ENCODE measurements at places on chromosomes 4 and X.

DNA sequence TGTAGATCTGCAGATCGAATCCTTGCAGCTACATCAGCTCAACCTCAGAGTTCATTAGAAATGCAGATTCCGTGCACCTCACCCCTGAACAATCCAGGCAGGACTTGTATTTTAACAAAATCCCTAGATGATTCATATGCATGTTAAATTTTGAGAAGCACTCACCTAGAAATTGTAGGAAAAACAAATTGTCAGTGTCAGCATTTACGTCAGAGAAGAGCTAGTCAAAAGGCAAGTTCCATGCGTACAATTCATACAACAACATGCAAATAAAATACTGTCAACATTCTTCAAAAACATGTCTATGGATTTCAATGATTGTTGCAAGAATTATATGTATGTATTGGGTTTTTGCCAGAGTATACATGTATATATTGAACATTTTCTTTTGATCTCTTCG is 504.5 kb downstream of the NLGN4X start:
- no peak for DNase-seq

GRCh38 chr4:122658377-122658776 is 37.5 kb upstream of the IL21 start:
- DNase-seq = no peak

GRCh38 chr4:149426461-149426860 is 389.2 kb downstream of the IQCM start:
- no peak for DNase-seq

GRCh38 chrX:68830419-68831404 is 1.9 kb downstream of the EFNB1 start:
- no peak for DNase-seq

DNA sequence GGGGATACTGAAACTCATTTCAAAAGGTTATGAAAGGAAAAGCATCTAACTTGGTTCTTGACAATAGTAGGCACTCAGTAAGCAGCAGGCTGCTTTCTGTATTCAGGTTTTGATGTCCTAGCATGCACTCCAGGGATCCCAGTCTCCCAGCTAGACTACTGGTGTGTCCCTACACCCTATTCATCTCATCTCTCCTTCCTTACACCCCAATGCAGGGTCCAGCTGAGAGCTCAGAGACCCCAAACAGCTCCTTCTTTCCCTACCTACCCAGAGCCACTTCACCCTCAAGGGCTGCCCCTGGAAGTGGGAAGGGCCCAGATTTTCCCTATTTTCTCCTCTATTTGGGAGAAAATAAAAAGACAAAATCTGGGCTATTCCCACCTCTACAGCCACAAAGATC is 1.6 kb upstream of the EFNB1 start:
- DNase-seq = no peak

GRCh38 chr4:113444386-113444785 is 317.2 kb downstream of the CAMK2D start:
- DNase-seq = no peak

GRCh38 chr4:134132086-134132783 is 69.4 kb downstream of the PABPC4L start:
- DNase-seq = no peak

DNA sequence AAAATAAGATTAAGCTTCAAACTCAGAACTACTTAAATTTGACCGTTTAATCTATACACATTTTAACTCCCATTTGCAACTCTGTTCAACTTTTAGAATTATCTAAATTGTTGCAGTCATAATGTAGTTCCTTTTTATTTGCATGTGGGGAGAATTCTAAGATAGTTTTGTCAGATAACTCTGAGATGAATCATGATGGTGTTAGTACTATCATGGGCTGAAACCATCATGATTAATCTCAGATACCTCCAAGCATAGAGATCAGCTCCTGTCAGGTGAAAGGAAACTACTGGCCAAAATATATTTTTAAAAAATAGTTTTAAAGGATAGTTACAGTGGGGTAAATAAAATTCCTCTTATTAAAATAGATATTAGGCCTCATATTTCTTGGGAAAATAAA is 39.0 kb downstream of the FBXO8 start:
- no peak for DNase-seq

- no peak for DNase-seq
These were observed 164.2 kb upstream of the GPR101 start for GRCh38 chrX:137198040-137198439.

DNA sequence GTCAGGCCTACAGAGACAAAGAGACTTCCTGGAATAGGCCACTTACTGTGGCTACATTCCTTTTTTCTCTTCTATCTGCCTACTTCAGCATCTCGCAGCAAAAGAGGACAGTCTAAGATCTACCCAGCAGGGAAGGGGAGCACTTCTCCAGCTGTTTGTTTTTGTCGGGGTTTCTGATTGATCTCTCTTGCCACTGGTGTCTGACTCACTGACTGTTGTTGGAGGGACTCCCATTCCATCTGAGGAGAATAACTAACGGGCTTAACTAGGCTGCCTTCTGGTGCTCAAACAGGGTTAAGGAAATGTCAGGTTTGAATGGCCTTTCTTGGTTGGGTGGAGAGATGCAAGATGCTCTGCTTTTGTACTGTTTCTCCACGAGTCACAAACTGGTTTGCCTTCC is 100.2 kb upstream of the TMEM164 start:
- no peak for DNase-seq

DNA sequence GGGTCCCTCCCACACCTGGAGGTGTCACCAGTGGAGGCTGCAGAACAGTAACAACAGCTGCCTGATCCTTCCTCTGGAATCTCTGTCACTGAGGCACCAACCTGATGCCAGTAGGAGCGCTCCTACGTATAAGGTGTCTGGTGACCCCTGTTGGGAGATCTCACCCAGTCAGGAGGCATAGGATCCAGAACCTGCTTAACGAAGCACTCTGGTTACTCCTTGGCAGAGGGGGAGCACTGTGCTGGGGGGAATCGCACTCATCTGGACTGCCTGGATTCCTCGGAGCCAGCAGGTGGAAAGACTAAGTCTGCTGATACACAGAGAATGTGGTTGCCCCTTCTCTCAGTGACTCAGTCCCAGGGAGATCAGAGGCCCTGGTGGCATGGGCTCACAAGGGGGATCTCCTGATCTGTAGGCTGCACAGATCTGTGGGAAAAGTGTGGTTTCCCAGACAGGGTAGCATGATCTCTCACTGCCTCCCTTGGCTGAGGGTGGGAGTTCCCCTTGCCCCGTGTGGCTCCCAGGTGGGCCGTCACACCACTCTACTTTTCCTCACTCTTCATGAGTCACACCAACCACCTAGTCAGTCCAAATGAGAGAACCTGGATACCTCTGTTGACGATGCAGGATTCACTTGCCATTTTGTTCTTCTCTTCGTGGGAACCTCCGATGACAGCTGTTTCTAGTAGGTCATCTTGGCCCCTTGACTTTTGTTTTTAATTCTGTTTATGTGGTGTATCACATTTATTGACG is 305.9 kb downstream of the IDS start:
- no peak for DNase-seq

GRCh38 chr4:104017213-104017612 is 297.4 kb upstream of the TACR3 start:
- no peak for DNase-seq

- DNase-seq = no peak
These were observed 278.5 kb upstream of the EMCN start for GRCh38 chr4:100796332-100796731.

Measured in NCI-H524 treated with DMSO at 0.1 percent for 48 hours (cell line).